ENCODE measurements at places on chromosomes 1 and 21.

DNA sequence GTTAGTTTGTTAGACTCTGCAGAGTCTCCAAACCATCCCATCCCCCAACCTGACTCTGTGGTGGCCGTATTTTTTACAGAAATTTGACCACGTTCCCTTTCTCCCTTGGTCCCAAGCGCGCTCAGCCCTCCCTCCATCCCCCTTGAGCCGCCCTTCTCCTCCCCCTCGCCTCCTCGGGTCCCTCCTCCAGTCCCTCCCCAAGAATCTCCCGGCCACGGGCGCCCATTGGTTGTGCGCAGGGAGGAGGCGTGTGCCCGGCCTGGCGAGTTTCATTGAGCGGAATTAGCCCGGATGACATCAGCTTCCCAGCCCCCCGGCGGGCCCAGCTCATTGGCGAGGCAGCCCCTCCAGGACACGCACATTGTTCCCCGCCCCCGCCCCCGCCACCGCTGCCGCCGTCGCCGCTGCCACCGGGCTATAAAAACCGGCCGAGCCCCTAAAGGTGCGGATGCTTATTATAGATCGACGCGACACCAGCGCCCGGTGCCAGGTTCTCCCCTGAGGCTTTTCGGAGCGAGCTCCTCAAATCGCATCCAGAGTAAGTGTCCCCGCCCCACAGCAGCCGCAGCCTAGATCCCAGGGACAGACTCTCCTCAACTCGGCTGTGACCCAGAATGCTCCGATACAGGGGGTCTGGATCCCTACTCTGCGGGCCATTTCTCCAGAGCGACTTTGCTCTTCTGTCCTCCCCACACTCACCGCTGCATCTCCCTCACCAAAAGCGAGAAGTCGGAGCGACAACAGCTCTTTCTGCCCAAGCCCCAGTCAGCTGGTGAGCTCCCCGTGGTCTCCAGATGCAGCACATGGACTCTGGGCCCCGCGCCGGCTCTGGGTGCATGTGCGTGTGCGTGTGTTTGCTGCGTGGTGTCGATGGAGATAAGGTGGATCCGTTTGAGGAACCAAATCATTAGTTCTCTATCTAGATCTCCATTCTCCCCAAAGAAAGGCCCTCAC, at the start of gene OLIG2:
TSS of gene OLIG2 (plus strand) at position 447 of the 954 bp plus-strand sequence. CDS start 928 bp downstream, outside the sequence.
- peak; percentile 71 for DNase-seq

- DNase-seq, result no peak
Observed at GRCh38 chr1:153841463-153841994, 66.3 kb downstream of the SLC27A3 start.

GRCh38 chr21:37799211-37800056, 116.8 kb downstream of the KCNJ6 start:
- no peak for DNase-seq

GRCh38 chr1:85599076-85599491, 18.5 kb downstream of the CCN1 start:
- no peak for DNase-seq

DNA sequence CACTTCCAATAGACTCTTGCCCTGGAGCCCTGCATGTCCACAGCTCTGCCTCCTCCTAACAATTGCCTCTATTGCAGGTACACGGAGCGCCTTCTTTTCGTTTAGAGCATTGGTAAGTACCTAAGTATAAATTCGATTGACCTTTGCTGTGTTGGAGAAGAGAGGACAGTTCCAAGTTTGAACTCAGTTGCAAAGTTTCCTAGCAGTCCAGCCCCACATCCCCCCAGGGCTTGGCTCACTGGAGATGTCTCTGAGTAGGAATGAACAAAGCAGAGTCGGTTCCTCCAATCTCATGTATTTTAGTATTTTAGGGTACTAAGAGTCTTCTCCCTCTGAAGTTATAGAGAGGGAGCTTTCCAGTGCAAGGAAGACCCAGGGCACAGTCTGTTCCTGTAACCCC, 238.9 kb upstream of the AJAP1 start:
- DNase-seq, result no peak

DNA sequence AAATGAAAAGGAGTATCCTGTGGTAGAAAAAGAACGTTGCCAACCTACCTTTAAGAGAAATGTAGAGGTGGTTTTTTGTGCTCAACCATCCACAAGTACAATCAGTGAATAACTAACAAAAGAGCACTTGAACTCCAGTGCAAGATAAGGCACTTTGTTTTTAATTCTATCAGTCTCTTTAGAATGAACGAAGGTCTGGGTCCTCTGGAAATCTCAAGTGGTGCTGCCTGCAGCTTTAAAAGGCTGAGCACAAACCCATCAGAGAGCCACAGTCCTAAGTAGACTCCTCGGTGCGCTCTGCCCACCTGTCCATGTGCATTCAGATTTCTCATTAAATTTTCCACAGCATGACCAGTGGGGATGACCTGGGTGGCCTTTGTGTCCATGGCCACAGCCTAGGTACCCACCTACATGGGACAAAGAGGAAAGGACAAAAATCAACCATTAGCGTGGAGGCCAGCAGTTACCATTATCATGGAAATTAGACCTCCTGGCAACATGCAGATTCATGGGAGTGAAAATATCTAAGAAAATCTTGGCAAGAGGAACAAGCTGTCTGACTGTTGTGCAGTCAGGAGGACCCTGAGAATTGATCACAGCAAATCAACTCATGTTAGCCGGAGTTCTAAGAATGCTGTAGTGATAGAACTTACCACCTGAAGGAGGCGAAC, 9.4 kb downstream of the TRIM45 start:
- peak; percentile 60 for DNase-seq

Measured in NCI-H345 (cell line).